NCI-H1092 (cell line): ENCODE measurements at places on chromosomes 6 and 20.

DNA sequence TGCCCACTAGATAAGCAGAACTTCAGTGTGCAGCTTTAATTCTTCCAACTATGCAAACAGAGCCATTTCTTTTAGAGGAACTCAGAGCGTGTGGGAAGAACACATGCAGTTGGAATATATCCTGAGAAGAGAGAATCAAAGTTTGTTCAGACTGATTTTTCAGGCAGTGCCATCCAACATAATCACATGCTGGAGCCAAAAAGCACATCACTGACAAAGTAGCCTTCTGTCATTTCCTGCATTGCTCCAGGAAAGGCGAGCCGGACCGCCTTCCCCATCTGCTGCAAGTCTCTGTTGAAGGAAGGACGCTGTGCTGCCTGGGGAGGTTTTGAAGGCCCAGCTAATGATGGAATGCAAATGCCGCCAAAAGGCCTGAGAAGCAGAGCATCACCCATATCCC, 98.4 kb downstream of the DOK5 start:
- DNase-seq, result no peak

GRCh38 chr6:11732036-11732631, 46.5 kb downstream of the ADTRP start:
- DNase-seq, result no peak

GRCh38 chr6:77511860-77512259, 48.6 kb upstream of the HTR1B start:
- no peak for DNase-seq

GRCh38 chr20:47725248-47725973, 59.9 kb downstream of the SULF2 start:
- DNase-seq, result peak; percentile 74

GRCh38 chr6:90442366-90442765, 144.5 kb downstream of the MAP3K7 start:
- DNase-seq, result no peak

DNA sequence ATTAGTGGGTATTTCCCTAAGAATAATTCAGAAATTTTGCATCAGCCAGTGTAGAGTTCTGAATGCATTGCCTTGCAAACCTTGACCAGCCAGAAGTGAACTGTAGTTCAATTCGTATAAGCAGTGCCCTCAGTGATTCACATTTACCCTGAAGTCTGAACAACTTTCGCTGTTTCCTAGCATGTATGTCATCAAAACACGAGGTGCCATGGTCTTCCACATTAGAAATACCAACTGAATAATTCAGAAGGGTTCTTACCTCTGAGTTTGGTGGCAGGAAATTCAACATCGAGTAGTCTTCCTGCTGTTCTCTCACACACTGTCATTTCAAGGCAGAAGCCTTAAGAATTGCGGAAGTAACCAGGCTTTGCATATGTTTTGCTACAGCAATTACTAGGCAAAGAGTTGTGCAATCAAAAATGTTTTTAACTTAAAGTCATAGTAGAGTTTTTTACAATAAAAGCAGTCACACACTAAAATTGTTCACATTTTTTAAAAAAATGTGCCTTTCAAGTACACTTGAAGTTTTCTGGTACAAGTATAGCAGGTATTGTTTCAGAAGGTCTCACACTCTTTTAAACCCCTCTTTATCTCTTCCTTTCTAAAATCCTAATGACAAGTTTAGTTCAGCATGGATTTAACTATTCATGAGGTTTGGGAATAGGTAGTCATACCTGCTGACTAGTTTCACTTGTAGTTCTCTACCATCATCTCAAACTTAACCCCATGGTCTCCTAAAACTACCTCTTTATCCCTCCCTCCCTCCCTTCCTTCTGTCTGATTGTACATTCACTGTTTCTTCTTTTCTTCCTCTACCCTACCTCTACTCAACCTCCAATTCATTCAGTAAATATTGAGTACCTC, 118.3 kb downstream of the STXBP5 start:
- DNase-seq, result no peak

- DNase-seq, result no peak
Observed at GRCh38 chr6:3023663-3024483, 24.2 kb downstream of the NQO2 start.

DNA sequence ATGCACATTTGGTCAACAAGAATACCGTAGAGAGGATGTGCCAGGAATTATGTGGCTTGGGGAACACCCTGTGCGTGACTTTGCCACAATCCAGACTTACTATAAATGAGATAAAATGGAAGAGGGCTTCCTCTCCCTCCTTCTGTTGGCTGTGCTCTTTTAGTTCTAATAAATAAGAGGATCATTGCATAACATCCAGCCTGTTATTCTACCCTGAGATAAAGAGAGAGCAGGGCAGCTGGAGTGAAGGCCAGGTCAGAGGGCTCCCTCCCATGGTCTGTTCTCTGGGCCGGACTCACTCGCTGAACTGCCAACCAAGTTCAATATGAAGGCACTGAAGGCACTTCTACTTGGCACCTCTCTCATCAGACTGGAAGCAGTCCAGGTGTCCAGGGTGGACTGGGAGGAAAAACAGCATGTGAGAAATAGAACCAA, 91.7 kb downstream of the MTFR2 start:
- DNase-seq, result no peak

GRCh38 chr20:63378626-63379025, 17.5 kb upstream of the CHRNA4 start:
- no peak for DNase-seq

DNA sequence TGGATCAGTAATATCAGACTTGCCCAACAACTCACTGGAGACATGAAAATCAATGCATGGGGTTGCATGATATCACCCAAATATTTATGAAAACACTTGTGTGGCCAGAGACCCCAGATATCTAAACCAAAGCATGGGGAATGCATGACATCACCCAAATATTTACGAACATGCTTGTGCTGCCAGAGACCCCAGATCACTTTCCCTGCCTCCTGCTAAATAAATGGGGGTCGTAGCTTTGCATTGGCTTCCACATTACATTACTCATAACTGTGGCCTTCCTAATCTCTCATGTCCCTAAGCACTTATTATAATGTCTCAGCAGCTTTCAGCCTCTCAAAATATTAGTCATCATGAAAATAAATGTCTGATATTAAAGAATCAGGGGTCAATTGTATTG, 838.0 kb upstream of the DEFB115 start:
- DNase-seq, result no peak

DNA sequence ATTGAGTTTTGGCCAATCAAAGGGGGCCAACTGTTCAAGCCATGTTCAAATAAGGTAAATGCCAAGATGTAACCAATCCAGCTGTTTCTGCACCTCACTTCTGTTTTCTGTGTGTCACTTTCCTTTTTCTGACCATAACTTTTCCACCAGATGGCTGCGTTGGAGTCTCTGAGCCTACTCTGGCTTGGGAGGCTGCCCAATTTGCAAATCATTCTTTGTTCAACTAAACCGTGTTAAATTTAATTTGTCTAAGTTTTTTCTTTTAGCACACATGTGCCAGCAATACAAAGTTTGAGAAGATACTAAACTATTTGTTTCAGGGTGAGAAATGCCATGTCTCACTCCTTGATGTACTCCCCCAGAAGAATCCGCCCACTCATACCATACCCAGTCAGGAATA, 52.1 kb downstream of the IYD start:
- no peak for DNase-seq

DNA sequence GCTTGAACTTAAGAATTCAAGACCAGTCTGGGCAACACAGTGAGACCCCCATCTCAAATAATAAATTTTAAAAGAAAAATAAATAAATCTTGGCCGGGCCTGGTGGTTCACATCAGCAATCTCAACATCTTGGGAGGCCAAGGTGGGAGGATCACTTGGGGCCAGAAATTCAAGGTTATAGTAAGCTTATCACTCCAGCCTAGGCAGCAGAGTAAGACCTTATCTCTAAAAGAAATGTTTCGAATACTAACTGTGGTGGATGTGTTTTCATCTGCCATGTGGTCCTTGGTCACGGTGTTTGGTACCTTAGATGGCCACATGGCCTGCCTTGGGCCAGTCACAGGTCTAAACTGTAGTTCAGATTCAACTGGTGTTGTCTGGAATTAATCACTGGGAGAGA, 5.8 kb downstream of the UBE2C start:
- no peak for DNase-seq

GRCh38 chr6:160523223-160523622, 140.9 kb downstream of the LPA start:
- no peak for DNase-seq

DNA sequence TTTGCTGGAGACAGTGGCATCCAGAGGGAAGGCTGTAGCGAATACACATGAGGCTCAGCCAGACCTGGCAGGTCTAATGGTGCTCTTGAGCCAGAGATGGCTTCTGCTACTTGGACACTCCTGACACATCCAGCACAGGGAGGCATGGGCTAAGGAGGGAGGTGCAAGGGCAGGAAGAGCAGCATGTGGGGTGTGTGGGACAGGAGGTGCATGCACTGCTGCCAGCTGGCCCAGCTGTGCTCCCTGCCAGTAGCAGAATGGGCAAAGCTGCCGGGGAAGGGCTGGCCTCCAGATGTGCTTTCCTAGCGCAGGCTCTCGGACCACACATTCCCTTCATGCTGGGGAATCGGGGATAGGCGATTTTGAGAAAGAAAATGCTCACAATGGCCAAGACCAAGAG, 309.2 kb downstream of the CDC5L start:
- no peak for DNase-seq

- no peak for DNase-seq
Observed at GRCh38 chr6:26232940-26233648, 131.9 kb upstream of the BTN3A2 start.

GRCh38 chr6:48736501-48737206, 625.7 kb upstream of the PTCHD4 start:
- DNase-seq, result no peak

DNA sequence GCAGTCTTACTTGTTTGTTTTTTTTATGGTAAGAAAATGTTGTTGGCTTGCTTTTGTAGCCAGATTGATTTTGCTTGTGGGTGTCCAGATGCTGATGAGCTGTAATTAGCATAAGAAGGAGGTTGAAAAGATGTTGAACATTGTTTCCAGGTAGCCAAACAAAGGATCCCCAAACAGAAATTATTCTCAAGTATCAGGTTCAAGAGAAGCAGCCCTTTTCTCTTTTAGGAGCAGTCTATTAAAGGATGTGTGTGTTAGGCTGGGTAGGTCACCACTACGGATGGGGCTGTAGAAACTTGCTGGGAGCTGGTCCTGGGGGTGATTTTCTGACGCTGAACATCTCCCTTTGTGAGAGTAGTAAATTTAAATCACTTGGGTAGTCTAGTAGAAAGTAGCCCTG, 86.9 kb upstream of the VSTM2L start:
- DNase-seq, result peak; percentile 12

DNA sequence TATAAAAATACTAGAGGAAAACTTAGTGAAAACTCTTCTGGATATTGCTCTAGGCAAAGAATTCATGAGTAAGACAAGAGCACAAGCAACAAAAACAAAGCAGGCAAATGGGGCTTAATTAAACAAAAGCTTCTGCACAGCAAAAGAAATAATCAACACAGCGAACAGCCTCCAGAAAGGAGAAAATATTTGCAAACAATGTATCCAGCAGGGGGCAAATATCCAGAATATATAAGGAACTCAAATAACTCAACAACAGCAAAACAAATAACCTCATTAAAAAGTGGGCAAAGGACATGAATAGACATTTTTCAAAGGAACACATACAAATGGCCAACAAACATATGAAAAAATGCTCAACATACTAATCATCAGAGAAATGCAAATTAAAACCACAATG, 17.1 kb upstream of the HECA start:
- DNase-seq, result no peak

- no peak for DNase-seq
Observed at GRCh38 chr20:23302386-23302785, 48.2 kb upstream of the NXT1 start.

DNA sequence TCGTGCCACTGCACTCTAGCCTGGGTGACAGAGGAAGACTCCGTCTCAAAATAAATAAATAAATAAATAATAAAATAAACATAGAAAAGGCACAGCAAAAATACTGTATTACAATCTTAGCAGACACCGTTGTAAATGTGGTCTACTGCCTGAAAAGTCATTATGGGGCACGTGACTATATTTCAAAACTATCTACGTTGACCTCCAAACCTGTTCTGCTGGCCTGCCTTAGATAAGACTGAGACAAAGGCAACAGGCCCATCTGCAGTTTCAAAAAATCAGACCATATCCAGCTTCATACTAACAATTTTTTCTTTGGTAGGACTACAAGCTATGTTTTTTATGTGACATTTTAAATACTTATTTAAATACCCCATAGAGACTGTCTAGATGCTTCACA, 59.1 kb downstream of the AGPAT4 start:
- no peak for DNase-seq

- DNase-seq, result no peak
Observed at GRCh38 chr20:5614506-5614905, 135.7 kb upstream of the SHLD1 start.
